Stimulated activated CD8-positive, alpha-beta memory T cell treated with anti-CD3 and anti-CD28 coated beads, Interleukin-4, amount 100 ng/mL, for 4 hours (primary cell): ENCODE measurements at places on chromosomes 7 and 10.

- DNase-seq = no peak
Observed at GRCh38 chr10:21920633-21921032, 82.9 kb downstream of the DNAJC1 start.

- DNase-seq = no peak
Observed at GRCh38 chr10:132332433-132332754, 401 bp downstream of the LRRC27 start.

GRCh38 chr7:21106296-21106732, 319.6 kb upstream of the SP8 start:
- DNase-seq = no peak

DNA sequence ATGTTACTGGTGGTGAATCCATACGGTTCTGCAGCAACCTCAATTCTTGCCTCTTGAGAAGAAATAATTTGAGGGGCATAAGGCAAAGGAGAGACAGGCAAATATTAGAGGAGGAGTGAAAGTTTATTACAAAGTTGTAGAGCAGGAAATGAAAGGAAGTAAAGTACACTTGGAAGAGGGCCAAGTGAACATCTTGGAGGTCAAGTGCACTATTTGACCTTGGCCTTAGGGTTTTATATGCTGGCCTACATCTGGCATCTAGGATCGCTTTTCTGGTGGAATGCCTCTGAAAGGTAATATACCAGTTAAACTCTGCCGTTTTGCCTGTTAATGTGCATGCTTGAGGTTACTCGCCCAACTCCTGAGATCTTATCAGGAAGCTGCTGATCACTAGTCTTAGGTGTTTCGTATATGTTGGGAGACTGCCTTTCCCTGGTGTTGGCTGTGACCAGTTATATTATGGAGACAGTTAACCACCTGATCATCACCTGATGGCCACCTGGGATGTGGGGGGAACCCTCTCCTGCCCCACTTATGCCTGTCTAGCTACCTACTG, 66.1 kb upstream of the CYP2C18 start:
- DNase-seq = no peak

- DNase-seq = no peak
Observed at GRCh38 chr10:21184984-21185383, 287.9 kb upstream of the NEBL start.

DNA sequence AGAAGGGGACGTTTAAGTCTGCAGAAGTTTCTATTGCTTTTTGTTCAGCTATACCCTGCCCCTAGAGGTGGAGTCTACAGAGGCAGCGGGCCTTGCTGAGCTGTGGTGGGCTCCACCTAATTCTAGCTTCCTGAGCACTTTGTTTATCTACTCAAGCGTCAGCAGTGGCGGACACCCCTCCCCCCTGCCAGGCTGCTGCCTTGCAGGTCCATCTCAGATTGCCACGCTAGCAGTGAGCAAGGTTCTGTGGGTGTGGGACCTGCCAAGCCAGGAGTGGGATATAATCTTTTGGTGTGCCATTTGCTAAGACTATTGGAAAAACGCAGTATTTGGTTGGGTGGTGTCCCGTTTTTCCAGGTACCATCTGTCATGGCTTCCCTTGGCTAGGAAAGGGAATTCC, 147.3 kb upstream of the PRPS1L1 start:
- DNase-seq = no peak

GRCh38 chr10:42938351-42938750, 138.5 kb upstream of the RET start:
- DNase-seq = no peak

GRCh38 chr7:112665709-112666108, 124.5 kb downstream of the TMEM168 start:
- DNase-seq = no peak
